ENCODE measurements at places on chromosomes 11 and 22.

DNA sequence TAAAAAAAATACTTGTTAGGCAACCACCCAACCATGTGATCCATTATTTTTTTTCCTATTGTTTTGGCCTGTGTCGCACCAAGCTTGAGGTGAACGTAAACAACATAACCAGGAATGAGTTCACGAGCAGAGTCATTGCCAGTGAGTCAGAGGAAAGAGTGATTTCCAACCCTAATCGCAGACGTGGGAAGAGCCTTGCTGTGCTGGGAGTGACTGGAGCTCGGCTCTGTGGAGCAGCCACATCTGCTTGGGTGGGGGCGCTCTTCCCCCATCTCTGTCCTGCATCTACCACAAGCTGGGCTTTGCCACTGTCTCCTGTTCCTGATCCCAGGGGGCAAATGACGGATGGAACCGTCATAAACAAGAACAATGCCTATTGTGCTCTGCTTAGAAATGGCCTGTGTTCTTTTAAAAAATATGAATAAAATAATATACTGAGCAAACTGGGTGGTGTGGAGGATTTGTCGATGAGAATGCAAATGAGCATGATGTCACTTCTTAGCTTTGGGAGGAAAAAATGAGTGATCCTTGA lies 210.0 kb downstream of the KIRREL3 start:
- DNase-seq = no peak

GRCh38 chr11:30015725-30016412 lies 961 bp downstream of the KCNA4 start:
- no peak for DNase-seq

GRCh38 chr11:110000031-110000502 lies 93.1 kb upstream of the ZC3H12C start:
- DNase-seq = no peak

DNA sequence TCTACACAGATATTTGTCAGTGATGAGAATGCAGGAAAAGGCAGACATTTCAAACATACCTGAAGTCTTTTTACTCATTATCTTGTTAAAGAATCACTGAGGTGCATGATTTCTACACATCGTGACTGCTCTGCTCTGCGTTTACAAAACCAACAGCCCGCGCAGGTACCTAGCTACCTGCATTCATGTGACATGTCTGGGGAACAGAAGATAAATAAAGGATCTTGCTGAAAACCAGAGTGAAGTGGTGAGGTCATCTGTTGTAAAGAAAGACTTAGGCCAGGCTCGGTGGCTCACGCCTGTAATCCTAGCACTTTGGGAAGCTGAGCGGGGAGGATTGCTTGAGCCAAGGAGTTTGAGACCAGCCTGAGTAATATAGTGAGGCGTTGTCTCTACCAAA lies 15.7 kb downstream of the ASPHD2 start:
- no peak for DNase-seq

DNA sequence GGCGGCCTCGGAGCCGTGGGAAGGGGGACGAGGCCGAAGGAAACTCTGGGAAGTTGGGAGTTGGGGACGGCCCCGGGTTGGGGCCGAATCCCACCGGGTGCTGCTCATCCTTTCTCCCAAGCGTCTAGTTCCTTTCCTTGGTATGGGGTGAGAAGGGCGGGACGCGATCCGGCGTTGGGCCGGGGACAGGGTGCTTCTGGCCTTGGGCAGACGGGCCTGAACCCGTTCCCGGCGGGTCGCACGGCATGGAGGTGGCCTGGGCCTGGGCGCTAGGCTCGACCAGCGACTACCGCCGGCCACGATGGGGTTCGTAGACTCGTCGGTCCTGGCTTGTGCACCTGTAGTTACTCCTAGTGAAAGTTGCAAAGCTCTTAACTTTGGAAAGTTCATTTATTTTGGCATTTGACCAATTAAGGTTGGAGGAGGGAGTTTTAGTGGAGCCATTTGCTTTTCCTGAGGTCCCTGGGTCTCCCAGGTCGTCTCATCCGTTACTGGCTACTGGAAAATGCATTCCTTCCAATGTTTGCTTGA lies 1.0 kb downstream of the SYT9 start:
- DNase-seq = no peak

DNA sequence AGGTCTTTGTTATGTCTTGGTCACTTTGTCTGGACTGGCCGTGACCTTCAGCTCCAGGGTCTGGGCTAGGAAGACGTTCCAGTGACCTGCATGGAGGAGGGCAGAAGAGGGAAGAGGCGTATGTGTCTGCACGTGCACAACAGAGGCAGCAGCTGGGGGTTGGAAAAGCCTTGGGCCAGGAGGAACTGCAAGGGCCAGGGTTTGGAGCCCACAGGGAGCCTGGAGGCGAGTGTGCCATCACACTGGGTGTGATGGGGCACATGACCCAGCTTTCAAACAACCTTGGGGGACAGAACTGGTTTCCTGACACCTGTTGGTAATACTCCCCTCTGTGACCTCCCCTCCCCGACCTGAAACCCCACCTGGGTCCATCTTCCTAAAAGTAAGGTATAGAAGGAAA lies 34.7 kb downstream of the CHRDL2 start:
- no peak for DNase-seq

GRCh38 chr11:34953955-34954354 lies 37.5 kb downstream of the PDHX start:
- no peak for DNase-seq
